ENCODE measurements at places on chromosomes 12 and 14.

DNA sequence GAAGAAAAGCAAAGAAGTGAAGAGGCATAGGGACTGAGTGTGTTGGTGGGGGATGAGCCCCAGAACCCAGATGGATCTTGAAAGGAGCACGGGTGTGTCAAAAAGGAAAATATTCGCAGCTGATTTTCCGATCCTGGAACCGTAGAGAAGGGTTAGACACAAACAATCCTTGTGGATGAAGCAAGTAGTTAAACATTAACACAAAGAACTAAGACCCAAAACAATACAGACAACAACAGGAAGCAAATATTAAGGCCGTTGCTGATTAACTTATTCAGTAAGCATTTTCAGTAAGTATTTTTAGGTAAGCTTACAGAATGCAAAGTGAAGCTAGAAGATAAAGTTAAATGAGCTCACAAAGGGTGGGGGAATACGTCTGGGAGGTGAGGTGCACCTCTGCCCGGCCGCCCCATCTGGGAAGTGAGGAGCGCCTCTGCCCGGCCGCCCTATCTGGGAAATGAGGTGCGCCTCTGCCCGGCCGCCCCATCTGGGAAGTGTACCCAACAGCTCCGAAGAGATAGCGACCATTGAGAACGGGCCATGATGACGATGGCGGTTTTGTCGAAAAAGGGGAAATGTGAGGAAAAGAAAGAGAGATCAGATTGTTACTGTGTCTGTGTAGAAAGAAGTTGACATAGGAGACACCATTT is 62.8 kb upstream of the PRB2 start:
- DNase-seq, result no peak

- no peak for DNase-seq
Measured at GRCh38 chr14:91187271-91187670, 57.2 kb downstream of the GPR68 start.

GRCh38 chr12:76942267-76942666 is 63.4 kb upstream of the CSRP2 start:
- no peak for DNase-seq

DNA sequence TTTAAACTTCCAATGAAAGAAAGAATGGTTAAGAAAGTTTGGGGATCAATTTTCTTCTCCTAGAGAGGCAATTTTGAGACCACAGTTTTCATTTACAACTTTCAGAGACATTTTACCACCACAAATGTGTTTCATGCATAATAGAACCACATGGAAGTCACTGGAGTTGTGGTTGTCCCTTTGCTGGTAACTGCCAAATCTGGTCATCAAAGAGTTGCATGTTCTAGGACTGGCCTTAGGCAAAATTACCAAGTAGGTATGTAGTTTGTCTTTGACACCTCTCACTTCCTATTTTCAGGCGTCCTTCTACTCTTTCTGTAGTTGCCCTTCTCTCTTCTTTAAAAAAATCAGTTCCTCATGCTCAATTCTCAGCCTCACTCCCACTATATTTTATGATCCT is 54.3 kb upstream of the TMX1 start:
- DNase-seq, result no peak
